ENCODE measurements at places on chromosomes 2 and 18.

DNA sequence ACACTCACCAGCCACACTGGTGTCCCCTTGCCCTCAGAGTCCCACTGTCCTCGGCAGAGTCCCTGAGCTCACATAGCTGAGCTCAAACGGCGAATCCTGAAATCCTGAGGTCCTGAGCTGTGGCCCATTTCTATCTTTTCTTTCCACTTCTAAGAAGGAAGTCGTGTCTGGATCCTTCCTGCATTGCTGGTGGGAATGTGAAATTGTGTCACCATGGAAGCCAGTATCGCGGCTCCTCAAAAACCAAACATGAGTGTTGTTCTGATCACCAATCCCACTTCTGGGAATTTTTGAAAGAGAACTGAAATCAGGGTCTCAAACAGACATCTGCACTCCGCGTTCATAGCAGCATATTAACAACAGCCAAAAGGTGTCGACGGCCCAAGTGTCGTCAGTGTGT is 244.7 kb downstream of the EIPR1 start:
- DNase-seq: no peak

DNA sequence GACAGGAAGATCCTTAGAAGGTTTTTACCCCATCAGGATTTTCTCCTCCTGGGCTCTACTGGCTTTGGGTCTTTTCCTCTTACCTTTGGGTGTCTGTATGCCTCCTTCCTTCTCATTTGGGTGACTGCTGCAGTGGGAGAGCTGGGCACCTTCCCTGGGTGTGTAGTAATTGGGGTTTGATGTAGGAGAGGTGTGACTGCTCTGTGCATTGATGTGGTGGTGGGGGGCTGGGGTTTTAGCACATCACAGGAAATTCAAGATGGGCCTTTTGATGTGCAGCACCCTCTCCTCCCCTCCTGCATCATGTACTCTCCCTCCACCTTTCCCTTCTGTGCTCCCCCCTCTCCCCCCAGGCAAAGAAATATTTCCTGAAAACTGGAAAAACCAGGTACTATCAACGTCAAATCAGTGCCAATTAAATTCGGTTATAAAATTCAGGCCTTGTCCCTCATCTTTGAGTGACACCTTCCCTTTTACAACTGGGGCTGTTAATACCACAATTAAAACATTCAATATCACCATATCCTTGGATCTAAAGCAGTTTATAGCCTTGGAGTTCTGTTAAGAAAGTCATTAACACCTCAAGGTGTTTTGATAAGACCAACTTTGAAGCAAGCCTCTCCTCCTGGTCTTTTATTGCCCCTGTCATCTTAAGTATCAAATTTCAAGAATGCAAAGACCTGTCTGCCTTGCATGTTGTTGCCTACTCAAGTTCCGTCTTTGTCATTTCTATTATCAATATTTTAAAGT is 23.3 kb downstream of the EDAR start:
- no peak for DNase-seq

DNA sequence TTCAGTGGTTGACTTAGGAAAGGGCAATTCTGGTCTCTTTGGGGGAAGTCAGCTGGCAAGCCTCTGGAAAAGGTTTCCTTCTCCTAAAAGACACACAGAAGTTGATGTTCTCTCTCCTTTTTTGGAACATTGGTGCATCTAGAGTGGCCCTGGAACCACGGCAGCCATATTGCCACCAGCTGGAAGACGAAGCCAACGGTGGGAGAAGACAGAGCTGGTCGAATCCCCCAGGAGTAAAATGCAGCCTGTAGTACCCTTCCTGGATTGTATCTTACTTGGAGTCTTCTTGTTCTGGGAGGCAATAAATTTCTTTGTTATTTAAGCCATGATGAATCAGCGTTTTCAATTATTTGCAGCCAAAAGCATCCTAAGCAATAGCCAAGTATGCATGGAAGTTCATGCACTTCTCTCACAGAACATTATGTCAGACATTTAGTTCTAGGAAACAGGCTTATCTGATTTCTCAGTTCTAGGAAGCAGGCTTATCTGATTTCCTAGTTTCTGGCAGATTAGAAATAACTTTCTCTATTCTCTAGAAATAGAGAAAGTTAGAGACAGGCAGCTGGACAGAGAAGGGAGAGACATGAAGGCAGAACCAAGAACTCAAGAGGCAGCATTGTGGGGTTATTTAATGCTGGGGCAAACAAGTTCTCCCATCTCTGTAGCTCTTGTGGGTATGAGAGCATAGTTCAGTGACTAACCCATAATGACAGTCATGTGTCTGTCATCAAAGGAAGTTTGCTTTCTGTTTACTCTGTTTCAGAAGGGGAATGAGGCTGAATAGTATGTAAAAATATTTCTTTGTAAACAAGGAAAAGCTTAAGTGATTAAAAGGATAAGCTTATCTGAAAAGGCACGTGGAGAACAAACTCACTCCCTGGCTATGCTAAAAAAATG is 40.5 kb upstream of the NABP1 start:
- peak; percentile 12 for DNase-seq

DNA sequence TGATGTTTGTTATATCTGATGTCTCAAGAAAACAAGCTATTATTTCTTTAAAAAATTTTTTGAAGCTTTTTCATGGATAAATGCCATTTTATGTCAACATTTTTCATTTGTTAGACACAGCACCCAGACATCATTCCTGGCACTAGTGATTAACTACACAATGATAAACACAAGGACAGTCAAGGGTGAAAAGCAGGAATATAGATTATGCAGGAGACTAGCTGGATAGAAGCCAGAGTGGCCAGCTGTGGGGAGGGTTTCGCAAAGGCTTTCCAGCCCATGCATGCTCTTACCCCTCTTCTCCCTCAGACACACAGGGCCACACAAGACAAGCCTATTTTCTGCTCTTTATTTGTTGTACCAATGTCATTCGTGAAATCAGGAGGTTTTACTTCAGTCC is 127.1 kb upstream of the TTC39C start:
- DNase-seq: no peak

- no peak for DNase-seq
Observed at GRCh38 chr18:10164271-10165071, 250.7 kb downstream of the VAPA start.

- DNase-seq: no peak
Observed at GRCh38 chr2:17416884-17417391, 101.3 kb downstream of the RAD51AP2 start.

DNA sequence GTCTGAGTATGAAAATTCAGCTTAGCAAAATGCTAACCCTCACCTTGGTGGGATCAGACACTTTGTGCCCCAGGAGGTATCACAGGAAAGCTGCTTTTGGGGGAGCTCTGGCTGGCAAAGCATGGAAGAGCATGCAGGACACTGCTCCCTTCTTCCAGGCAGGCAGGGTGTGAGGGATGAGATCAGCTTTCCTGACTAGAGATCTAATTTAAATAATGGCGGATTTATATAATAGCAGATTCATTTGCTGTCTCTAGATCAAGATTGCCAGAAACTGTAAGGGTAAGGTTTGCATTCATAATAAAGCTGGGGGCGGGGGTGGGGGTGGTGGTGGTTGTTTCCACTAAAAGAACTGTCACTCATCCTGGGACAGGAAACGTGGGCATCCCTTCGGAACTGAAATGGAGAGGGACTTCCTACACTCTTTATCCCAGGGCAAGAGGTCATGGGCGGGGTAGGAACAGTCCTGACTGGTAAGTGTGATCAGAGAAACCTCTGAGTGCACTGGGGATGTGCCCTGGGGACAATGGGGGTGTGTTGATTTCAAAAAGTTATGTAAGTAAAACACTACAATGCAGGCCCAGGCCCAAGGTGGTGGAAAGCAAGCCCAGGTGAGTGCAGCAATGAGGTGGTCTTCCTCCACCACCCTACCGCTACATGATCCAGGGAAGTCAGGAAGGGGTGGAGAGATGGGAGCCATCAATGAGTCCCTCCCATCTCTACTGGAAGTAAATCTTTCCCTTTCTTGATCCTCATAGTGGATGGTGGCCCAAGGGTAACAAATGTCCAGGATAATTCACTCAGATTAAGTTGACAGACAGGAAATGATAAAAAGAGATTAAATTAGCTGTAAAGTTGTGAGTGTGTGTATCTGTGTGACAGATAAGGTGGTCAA is 171.4 kb upstream of the SERPINE2 start:
- DNase-seq: no peak

GRCh38 chr2:152166633-152167032 is 8.9 kb downstream of the STAM2 start:
- DNase-seq: peak; percentile 68

DNA sequence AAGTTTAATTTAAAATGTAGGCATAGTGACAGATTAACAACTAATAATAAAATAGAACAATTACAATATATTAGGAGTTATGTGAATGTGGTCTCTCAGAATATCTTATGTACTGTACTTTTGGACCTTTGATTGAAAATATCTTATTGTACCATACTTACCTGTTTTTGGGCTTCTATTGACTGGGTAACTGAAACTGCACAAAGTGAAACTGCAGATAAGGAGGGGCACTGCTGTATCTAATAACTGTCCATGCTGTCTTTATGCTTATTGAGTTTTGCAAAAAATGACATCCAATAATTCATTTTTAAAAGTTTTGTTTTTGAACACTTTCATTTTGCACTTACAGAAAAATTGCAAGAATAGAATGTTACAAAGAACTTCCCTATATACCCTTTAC is 19.9 kb downstream of the BIRC6 start:
- DNase-seq: no peak

- no peak for DNase-seq
Observed at GRCh38 chr18:46067438-46068007, 4.5 kb downstream of the PSTPIP2 start.

GRCh38 chr18:9792565-9793245 is 84.6 kb downstream of the RAB31 start:
- DNase-seq: peak; percentile 34

DNA sequence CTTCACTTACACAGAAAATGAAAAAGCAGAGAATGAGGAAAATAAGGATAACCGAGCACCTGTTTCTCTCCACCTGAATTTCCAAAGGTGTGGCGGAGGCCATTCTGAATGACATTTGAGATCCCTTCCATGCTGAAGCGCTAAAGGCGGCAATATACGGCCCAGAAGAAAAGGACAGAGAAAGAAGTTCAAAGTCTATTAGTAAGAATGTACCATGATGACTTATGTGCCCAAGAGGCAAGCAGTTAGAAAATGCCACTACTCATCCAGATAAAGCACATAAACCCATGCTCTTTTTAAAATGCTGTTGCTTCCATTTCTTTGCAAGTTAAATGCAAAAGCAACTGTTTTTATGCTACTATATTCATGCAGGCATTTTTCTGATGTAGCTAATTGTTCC is 37.2 kb downstream of the FEZ2 start:
- no peak for DNase-seq

GRCh38 chr18:49610022-49610445 is 48.2 kb downstream of the LIPG start:
- DNase-seq: no peak

DNA sequence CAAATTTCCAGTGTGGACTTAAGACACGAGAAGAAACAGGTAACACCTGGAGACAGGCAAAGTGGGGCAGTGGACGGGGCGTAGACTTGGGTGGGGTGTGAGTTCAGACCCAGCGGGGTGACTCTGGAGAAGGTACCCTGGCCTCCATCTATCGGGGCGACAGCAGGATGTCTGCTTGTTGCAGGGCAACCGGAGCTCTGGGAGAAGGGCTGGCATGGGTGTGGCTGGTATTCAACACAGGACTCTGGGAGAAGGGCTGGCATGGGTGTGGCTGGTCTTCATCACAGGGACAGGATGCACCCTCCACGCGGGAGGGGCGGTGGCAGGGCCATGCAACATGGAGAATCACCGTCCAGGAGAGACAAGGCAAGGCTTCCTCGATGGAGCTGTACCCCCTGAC is 198.5 kb downstream of the HDAC4 start:
- DNase-seq: no peak

GRCh38 chr2:98099939-98100743 is 13.2 kb downstream of the VWA3B start:
- no peak for DNase-seq

- DNase-seq: no peak
Observed at GRCh38 chr2:181882246-181883020, 9.1 kb upstream of the ITPRID2 start.

DNA sequence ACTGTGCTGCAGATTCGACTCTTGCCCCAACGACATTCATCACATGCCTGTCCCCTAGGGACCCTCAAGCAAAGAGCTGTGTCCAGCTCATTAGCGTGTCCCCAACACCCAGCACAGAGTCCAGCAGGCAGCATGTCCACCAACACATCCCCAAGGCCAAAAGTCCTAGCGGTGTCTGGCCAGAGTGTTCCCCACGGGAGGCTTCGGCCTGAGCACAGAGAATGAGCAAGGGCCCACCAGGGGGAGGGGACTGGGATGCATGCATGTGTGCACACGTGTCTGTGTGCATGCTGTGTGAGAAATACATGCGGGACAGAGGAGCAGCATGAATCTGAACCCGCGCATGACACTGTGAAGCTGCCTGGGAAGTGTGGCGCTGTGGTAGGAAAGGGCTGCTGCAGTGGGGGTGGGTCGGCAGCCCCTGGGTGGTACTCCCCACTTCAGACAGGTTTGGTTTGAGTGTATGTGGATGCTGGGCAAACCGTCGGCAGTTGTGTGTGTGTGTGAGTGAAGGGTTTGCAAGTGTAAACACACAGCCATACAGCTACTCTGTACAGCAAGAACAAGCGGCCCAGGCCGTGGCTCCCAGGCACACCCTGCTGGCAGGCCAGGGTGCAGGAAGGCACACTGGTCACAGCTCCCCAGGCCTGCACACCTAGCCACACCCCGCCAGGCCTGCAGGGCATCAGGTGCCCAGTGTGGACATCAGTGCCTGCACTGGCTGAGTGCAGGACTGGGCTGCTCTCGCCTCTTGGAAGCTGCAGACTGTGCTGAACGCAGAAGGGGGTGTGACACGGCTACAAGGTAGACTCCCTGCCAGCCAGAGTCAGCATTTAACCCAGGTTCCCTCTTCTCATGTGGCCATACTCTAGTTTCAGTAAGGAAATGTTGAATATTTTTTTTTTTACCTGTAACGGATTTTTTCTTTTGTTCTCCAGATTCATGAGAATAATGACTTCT is 19.5 kb upstream of the HES6 start:
- DNase-seq: no peak

All from GM13976 (cell line).